ENCODE measurements at places on chromosomes 6 and 20.
A peak's percentile ranks its signal among the peaks of the same experiment; 100 is the strongest.

DNA sequence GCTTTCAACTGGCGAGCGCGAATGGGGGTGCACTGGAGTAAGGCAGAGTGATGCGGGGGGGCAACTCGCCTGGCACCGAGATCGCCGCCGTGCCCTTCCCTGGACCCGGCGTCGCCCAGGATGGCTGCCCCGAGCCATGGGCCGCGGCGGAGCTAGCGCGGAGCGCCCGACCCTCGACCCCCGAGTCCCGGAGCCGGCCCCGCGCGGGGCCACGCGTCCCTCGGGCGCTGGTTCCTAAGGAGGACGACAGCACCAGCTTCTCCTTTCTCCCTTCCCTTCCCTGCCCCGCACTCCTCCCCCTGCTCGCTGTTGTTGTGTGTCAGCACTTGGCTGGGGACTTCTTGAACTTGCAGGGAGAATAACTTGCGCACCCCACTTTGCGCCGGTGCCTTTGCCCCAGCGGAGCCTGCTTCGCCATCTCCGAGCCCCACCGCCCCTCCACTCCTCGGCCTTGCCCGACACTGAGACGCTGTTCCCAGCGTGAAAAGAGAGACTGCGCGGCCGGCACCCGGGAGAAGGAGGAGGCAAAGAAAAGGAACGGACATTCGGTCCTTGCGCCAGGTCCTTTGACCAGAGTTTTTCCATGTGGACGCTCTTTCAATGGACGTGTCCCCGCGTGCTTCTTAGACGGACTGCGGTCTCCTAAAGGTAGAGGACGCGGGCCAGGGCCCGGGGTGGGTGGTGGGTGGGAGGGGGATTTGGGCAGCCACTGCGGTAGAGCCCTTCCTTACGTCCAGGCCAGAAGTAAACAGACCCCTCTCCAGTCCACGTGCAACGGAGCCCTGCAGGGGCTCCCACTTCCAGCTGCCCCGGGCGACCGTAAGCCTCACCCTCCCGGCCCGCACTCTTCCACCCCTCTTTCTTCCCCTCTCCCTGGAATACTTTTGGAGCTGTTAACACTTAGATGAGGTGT is 998 bp downstream of the BMP2 start:
- DNase-seq, result no peak

- DNase-seq, result no peak
These were observed 2.2 kb upstream of the UBD start for GRCh38 chr6:29561606-29562181.

- DNase-seq, result no peak
These were observed 1502.2 kb downstream of the GRIK2 start for GRCh38 chr6:102895683-102896082.

- DNase-seq, result no peak
These were observed 28.5 kb downstream of the CDC5L start for GRCh38 chr6:44415873-44416502.

- no peak for DNase-seq
These were observed 114.6 kb downstream of the MAN1A1 start for GRCh38 chr6:119234941-119235340.

DNA sequence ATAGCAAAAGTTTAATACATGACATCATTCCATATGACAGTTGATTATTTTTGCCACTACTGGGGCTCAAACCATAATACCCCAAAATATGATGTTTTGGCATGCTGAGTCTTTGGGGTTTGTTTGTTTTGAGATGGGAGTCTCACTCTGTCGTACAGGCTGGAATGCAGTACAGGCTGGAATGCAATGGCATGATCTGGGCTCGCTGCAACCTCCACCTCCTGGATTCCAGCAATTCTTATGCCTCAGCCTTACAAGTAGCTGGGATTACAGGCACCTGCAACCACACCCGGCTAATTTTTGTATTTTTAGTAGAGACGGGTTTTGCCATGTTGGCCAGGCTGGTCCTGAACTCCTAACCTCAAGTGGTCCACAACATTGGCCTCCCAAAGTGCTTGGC is 1.3 kb upstream of the MRS2 start:
- no peak for DNase-seq

GRCh38 chr6:126376682-126377081 is 36.8 kb downstream of the CENPW start:
- no peak for DNase-seq

GRCh38 chr6:133894795-133895358 is 6.0 kb downstream of the TCF21 start:
- no peak for DNase-seq

DNA sequence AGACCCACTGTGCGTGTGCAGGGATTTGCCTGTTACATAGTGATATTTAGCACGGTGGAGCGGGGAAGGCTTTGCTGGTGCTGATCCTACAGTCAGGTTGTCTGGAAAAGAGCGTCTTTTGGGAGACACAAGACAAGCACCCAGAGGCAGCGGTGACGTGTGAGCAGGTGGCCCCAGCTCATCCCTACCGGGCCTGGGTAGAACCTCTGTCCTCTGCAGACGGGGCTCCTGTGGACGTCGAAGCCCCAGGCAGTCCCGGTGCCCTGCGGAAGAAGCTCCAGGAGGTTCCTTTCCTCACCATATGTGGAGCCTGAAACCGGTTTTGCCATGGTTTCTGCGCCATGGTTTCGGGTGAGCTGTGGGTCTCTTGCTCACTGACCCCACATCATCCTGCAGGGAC is 68.9 kb upstream of the AFDN start:
- no peak for DNase-seq

- DNase-seq, result no peak
These were observed 27.1 kb upstream of the B4GALT5 start for GRCh38 chr20:49740807-49741206.

DNA sequence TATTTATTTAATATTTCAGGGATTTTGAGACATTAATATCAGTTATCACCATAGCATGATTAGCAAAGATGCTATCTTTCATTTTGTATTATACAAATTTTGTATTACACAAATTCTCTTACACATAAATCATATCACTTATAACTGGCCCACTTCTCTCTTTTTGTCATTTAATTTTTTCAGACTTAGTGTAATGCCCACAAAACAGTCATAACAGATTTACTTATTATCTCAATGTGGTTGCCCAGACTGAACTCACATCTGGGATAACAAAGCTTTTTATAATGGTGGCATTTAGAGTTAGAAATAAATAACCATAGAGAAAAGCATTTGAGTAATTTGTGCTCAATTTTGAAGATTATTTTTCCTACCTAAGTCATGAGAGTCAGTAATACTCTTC is 148.3 kb downstream of the TFAP2B start:
- DNase-seq, result no peak

DNA sequence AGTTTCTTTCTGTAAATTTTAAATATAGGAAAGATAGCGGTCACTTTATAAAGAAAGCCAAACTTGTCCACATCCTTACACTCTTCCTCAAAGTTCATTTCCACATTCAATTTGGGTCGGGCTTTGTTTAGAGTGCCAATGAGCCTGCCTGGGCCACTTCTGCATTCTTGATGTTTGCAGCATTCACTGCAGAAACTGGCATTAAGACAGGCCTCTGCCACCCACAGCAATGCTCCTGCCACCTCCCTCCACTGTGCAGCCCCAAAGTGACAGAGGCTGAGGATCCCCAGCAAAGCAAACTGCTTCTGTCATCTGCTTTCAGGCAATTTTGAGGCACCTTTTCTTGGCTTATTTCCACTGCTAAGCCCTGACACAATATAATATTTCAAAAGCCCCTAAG is 61.2 kb downstream of the TNFAIP3 start:
- no peak for DNase-seq

- no peak for DNase-seq
These were observed 165.7 kb upstream of the AFDN start for GRCh38 chr6:167660944-167661551.

- DNase-seq, result no peak
These were observed 545.6 kb downstream of the QKI start for GRCh38 chr6:163960128-163960527.

- no peak for DNase-seq
These were observed 68.6 kb downstream of the PKIB start for GRCh38 chr6:122678841-122679240.

GRCh38 chr20:32621891-32622584 is 36.9 kb upstream of the NOL4L start:
- DNase-seq, result no peak

DNA sequence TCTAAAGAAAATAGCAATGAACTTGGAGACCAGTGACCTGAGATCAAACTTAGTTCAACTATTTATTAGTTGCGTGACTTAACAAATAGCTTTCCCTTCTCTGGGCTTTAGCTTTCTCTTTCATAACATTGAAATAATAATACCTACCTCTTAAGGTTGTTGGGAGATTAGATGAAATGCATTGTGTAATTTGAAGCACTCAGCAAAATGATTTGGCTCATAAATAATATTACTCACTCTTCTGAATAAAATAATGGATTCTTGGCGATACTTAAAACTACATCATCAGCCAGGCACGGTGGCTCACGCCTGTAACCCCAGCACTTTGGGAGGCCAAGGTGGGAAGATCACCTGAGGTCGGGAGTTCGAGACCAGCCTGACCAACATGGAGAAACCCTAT is 556.2 kb upstream of the JARID2 start:
- DNase-seq, result no peak

DNA sequence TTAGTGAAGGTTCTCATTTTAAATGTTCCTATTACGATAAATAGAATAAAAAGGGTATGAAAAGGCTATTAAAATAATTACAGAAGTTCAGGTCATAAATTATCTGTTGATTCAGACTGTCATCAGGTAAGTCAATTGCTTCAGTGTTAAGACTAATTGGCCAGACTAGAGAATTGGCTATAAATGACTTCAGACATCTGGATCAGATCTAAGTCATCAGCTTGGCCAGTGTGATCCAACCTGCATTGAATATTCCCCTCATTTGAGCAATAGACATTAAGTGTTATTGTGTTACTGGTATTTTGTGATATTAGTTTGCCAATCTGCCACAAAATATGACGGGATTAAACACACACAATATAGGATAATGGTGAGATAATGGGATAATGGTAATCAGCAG is 377.6 kb upstream of the CITED2 start:
- no peak for DNase-seq

- no peak for DNase-seq
These were observed 446.7 kb downstream of the BCKDHB start for GRCh38 chr6:80553071-80553740.

GRCh38 chr6:108723594-108723993 is 124.6 kb upstream of the ARMC2 start:
- DNase-seq, result no peak

- DNase-seq, result no peak
These were observed 628.0 kb upstream of the NRSN1 start for GRCh38 chr6:23498013-23498412.

- no peak for DNase-seq
These were observed 104.0 kb downstream of the FOXA2 start for GRCh38 chr20:22480336-22480735.

- peak; percentile 87 for DNase-seq
These were observed 49.0 kb upstream of the RNF24 start for GRCh38 chr20:4064144-4064909.

DNA sequence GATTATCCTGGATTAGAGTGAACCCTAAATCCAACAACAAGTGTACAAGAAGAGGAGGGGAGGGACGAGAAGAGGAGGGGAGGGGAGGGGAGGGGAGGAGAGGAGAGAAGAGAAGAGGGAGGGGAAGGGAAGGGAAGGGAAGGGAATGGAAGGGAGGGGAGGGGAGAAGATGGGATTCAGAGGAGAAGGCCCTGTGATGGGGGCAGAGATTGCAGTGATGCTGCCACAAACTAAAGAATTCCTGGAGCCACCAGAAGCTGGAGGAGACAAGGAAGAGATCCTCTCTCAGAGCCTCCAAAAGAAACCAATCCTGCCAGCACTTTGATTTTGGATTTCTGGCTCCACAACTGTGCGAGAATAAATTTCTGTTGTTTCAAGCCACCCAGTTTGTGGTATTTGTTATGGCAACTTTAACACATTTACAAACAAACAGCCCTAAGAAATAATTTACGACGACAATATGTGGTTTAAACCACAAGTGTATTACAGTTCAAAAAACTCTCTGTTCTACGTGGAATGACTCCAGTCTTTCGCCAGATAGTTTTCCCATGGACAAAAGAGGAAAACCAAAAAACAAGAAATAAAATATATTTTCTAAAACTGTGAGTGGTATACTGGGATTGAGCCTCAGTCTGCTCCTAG is 235.4 kb downstream of the HDGFL1 start:
- no peak for DNase-seq

DNA sequence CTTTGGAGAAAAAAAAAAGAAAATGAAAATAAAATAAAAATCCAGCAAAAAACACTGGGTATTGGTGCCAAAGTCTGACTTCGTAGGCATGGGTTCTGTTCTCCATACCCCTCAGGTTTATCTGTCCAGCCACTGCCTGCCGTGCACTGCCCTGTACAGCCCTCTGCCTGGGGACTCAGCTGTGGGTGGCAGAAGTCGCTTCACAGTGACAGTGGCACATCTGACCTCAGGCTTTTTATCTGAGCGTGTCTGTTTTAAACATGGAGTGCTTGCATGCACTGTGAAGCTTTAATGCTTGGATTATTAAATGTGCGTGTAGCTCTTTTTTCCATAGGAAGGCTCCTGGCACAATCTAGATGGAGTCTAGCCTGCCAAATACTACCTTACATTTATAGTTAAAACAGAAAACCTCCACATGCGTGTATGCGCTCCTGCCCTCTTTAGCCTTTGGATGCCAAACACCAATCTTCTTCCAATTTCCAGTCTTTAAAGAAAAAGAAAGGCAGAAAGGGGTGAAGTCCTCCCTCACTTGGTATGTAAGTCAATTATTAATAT is 375.5 kb downstream of the UTRN start:
- peak; percentile 36 for DNase-seq

- no peak for DNase-seq
These were observed 385.7 kb downstream of the GRIK2 start for GRCh38 chr6:101779051-101779844.

GRCh38 chr20:38452880-38453624 is 17.9 kb upstream of the SNHG17 start:
- DNase-seq, result no peak

DNA sequence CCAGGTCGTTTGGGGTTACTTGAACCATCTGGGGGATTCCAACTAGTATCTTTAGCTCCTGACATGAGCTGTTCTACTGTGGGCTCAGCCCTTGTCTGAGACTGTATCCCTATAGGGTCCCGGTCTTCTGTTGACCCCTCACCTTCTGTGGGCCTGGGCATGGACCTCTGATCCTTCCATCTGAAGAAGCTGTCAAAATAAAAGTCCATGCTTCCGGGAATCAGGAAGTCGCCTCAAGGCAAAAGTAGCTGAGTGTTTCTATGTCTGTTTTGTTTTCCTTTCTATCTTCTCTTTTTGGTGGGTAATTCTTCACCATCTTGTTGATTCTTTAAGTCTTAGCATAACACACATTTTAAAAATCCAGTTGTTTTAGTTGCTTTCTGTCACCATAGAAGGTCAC is 30.3 kb downstream of the ITPR3 start:
- DNase-seq, result no peak

DNA sequence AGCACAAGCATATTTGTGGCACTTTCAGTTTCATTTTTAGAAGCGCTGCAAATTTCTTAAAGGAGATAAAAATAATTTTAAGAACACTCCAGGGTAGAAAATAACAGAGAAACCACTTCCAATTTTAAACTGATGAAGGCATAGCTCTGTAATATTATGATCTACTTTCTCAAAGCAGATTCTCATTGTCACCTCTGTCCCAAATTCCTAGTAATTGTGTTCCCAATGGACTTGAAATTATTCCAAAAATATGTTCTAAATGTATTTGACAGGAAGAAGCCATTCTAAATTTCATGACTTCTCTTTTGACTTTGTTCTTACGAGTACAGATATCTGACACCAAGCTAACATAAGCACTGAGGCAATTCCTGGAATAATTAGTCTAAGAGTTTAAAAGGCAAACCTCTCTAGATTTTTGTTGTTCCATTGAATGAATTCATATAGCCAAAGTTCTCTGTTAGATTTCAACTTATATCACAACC is 140.2 kb upstream of the CARMIL1 start:
- no peak for DNase-seq

GRCh38 chr20:34705397-34706301 is 1.5 kb downstream of the TP53INP2 start:
- peak; percentile 83 for DNase-seq

Measured in left colon (tissue), 2 donors.